Stimulated activated CD8-positive, alpha-beta memory T cell treated with anti-CD3 and anti-CD28 coated beads, Interleukin-15, amount 100 ng/mL, for 1 hour (primary cell): ENCODE measurements at places on chromosomes 7 and 10.

- no peak for DNase-seq
Observed at GRCh38 chr10:103564776-103565520, 71.4 kb downstream of the NEURL1 start.

- DNase-seq: no peak
Observed at GRCh38 chr10:804191-804781, 114.8 kb upstream of the DIP2C start.

DNA sequence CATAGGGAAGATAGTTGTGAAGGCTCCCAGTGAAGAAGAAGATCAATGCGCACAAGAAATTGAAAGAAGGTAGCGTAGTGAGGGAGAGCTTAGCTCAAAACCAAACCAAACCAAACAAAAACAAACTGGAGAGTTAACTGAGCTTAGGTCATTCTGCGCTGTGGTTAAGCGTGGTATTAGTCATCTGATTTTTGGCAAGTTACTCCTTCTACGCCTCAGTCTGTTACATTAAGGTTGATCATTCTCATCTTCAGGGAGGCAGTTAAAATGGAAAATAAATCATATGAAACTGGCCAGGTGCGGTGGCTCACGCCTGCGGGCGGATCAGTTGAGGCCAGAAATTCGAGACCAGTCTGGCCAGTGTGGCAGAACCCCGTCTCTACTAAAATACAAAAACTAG lies 259.7 kb downstream of the EXOC4 start:
- no peak for DNase-seq

DNA sequence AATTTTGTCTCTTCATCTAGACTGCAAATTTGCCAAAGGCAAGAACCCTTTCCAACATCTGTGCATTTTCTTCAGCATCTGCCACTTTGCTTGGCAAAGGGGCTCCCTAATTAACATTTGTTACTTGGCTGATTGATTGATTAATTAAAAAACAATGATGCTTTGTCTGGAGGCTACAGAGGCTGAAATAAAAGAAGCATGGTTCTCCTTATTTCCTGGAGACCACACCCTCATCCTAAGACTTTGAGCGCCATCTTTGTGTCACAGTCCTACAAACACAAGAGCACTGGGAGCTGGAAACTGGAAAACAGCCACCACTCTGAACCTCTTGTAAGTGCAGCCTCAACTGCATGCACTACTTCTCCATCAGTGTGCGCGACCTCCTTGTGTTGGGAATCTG lies 189.2 kb downstream of the C7orf25 start:
- DNase-seq: no peak

DNA sequence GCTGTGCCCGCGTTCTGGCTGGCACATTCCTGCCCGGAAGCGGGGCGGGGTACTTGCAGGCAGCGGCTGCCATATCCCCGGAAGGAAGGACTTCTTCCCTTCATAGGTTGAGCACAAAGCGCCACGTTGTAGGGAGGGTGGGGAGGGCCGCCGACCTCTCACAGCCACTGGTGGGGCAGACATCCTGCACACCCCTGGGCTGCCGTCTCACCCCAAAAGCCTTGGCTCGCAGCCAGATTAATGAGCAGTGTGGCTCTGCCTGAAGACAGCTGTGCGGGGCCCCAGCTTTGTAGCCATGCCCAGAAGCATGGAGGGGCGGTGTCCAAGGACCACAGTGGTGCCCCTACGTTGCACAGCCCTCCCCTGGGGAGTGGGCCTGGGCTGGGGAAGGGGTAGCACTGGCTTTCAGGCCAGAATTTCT lies 54.3 kb upstream of the DPYSL4 start:
- DNase-seq: no peak

GRCh38 chr7:79159040-79159664 lies 294.3 kb downstream of the MAGI2 start:
- DNase-seq: no peak

GRCh38 chr7:128270826-128271272 lies 29.8 kb downstream of the LEP start:
- no peak for DNase-seq

DNA sequence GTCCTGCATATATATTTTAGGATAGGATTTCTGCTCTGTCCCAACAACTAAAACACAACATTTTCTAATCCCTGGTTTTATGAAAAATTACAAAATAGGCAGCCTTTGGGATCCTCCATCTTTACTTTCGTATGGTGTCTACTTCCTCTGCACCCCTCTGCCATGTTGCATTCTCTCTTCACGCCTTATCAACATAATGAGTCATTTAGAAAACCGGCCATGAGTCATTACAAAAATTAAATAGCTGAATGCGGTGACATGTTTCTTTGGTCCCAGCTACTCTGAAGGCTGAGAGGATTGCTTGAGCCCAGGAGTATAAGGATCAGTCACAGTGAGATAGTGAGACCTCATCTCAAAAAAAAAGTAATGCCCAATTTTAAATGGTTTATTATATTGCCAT lies 148.1 kb upstream of the CELF2 start:
- no peak for DNase-seq

DNA sequence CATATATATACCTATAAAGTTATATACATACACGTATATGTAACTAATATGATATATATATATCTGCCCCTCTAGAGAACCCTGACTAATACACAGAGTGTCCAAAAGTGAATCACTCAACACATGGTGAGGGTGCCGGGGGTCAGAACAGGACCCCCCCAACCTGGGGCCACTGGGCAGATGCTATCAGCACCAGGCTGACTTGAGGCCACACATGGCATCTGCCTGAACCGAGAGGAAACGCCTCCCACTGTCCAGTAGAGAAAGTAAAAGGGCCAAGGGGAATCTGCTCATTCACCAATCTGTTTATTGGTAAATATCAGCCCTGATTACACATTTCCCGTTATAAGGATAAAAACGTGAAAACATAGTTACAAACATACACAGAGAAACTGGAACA lies 218.3 kb downstream of the PTPRN2 start:
- DNase-seq: no peak

- no peak for DNase-seq
Observed at GRCh38 chr10:119441151-119441821, 101.2 kb downstream of the RGS10 start.

- no peak for DNase-seq
Observed at GRCh38 chr7:29864656-29865055, 58.3 kb downstream of the WIPF3 start.

DNA sequence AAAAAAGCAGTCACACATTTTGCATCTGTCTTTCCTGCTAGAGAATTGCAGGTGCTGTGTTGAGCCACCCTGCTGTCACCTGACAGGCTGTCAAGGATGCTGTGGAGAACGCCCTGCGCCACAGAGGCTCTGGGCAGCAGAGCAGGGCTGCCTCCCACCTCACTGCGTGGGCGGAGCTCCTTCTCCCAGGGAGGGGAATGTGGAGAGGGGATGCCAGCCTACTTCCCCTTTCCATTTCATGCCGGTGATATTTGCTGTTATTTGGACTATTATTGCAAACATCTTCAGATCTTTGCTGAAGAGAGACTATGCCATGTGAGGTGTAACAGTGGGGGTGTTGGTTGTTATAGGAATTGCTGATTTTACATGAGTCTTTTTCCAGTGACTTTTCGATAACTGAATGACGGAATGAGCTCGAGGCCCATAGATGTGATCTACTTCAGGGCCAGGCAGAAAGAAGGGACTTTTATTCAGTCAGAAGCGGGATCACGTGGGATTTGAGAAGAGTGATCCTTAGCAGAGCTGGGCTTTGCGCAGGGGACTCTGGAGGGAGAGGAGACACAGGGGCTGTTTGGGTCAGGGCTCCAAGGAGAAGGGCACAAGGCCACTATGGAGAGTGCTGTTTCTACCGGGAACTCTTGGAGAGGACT lies 13.6 kb upstream of the PRKAG2 start:
- DNase-seq: no peak

DNA sequence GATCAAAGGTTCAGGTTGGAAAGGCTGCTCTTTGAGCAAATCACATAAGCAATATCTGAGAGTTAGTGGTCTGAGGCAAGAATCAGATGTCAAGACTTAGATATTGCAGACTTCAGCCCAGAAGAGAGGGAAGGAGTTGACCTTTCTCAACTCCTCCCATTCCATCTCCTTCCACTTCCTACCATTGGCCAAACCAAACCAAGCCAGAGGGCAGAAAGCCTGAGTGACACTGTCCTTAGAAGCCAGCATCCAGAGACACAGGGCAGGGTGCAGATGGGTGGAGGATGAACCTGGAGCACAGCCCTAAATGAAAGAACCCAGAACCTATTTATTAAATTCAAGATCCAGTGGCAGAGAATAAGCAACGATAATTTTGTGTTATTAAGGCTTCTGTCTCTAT lies 180.5 kb downstream of the HIBADH start:
- DNase-seq: no peak

GRCh38 chr10:74244097-74244685 lies 93.2 kb downstream of the ADK start:
- DNase-seq: no peak

DNA sequence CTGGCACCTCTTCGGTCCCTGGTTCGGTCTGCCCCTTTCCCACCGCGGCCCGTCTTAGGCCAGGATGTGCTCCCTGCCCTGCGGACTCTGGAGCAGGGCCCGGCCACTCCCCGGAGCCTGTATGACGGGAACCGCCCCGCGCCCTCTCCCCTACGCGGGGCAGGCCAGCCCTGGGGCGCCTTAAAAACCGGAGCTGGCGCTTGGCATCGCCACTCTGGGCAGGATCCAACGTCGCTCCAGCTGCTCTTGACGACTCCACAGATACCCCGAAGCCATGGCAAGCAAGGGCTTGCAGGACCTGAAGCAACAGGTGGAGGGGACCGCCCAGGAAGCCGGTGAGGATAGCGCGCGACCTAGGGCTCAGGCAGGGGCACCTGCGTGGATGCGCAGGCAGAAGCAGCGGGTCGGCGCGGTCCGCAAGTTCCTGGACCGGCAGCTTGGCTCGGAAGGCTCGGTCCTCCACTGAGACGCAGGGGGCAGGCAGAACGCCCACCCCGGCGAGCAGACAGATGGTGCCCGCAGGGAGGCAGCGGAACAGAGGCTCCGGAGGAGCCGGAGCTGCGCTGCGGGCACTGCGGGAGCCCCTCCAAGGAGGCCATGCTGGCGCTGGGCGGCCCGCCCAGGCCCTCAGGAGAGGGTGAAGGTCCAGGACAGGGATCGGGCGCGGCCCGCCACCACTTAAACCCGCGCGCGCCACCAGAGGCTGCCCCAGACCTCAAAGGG lies at the start of gene ADIRF:
Gene ADIRF, plus strand, starts transcription at position 212 of the 723 bp plus-strand sequence. Its CDS starts 63 bp downstream, at position 275.
- DNase-seq: no peak

- DNase-seq: no peak
Observed at GRCh38 chr7:32532086-32532485, 36.8 kb downstream of the AVL9 start.

GRCh38 chr7:140342727-140343514 lies 55.4 kb downstream of the SLC37A3 start:
- no peak for DNase-seq

DNA sequence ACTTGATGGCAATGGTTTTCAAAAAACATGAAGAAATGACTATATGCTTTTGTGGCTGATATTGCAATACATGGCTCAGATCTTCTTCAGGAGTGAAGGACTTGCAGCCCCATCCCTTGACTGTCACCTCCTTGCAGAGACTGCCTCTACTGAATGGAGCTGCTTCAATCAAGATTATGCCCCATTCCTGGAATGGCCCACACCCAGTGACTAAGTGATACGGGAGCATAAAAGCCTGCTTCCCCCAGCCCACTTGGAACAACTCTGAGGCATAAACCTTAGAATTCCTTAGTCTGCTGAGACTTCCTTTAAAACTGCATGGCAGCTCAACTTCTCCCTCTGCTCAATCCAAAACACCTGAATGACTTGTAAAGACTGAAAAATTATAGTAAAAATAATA lies 957.1 kb downstream of the SORCS3 start:
- DNase-seq: no peak

DNA sequence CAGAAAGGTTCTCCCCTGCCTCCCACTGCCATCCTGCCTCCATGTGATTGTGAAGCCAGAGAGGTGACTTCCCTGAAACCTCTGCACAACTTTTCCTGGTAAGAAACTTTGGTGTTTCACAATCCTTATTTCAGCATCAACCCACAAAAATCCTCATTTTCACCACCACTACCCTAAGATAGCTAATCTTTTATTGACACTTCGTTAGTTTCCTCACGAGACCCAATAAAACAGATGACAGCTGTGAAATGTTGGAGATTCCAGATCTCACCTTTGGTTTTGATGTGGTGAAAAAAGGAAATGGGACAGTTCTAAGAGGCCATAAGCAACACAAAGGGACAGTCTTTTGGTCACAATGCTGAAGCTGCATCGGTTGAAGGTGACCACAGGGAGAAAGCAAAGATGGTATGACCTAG lies 59.9 kb upstream of the TM9SF3 start:
- no peak for DNase-seq

- no peak for DNase-seq
Observed at GRCh38 chr10:110192552-110192951, 14.9 kb upstream of the MXI1 start.

DNA sequence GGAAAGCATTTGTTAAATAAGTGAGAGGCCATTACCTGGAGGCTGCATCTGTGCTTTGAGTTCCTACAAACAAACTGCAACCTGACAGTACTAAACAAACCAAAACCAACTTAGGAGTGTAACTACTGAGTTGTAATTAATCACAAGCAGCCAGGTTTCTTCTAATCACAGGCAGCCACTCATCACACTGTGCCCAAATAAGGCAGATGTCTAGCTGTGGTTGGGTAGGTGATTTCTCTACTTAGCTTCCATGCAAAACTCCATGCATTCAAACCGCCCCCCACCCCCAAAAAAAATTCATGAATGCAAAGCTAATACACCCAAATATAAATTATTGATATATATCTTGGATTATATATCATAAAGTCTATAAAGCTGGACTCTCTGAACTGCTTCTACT lies 461.1 kb downstream of the ARL4A start:
- no peak for DNase-seq

DNA sequence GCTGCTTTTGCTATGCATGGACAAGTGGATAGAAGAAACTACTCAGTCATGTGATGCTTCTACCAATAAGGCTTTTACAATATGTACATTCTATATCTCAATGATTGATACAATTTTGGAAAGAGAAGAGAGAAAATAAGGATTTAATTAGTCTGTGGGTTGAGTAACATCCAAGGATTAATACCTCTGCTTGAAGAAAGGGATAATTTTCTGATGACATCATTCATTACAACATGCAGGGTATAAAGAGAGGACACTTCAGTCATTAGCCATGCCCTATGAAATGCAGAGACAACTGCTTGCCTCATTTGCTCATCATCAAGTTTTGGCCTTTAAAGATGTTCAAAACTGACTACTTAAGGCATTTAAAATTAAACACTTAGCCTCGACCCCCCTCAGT lies 237.3 kb downstream of the AHR start:
- no peak for DNase-seq

DNA sequence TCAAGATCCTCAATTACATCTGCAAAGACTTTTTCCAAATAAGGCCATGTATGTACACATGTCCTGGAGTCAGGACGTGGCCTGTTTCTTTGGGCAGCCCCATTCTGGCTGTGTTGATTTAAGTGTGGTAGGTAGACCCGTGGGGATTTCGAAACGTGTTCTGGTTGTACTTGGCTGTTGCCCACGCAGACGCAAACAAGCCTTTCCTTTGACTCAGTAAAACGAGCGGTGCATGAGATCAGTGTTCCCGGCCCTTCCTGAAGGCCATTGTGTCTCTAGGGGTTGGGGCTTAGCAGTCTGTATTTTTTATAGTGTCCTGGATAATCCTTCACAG lies 64.8 kb upstream of the DNAJB6 start:
- DNase-seq: no peak
